Esophagus muscularis mucosa (tissue), 4 donors: ENCODE measurements at places on chromosomes 6 and 20. TPM values are rescaled to one million over a fixed set of nuclear protein-coding genes. Genes with fewer than 3 reads are reported as not detected.

Gene MACROD2
- 2.5 TPM for total RNA-seq

Gene JPH2
- 314 TPM for total RNA-seq

Gene NR2E1
- not detected for total RNA-seq

Gene HLA-DPB1
- 38.6 TPM for total RNA-seq

Gene PKIB
- 1.2 TPM for total RNA-seq

Gene CEP250
- total RNA-seq: 20.3 TPM

Gene DDO
- 2.1 TPM for total RNA-seq

DNA sequence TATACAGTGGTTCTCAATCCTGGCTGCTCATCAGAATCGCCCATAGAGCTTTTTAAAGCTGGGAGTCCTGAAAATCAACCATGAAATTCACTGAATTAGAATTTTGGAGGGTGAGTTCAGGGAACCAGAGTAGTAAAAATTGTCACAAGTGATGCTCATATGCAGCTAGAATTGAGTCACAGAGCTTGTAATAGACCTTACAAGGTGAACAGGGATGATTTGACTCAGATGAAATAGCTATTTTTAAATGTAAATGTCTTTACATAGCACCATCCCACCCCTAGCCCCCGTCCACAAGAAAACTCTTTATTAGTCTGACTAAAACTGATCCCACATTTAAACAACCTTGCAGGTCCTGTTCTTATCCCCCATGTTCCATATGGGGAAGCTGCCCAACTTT, 531.7 kb downstream of the LMBRD1 start:
- DNase-seq: no peak

GRCh38 chr20:15297059-15297875, 959.9 kb upstream of the FLRT3 start:
- DNase-seq: no peak

- no peak for DNase-seq
These were observed 150.8 kb downstream of the PRL start for GRCh38 chr6:22145823-22146677.

GRCh38 chr6:170160031-170160627, 130.7 kb downstream of the DLL1 start:
- DNase-seq: no peak

DNA sequence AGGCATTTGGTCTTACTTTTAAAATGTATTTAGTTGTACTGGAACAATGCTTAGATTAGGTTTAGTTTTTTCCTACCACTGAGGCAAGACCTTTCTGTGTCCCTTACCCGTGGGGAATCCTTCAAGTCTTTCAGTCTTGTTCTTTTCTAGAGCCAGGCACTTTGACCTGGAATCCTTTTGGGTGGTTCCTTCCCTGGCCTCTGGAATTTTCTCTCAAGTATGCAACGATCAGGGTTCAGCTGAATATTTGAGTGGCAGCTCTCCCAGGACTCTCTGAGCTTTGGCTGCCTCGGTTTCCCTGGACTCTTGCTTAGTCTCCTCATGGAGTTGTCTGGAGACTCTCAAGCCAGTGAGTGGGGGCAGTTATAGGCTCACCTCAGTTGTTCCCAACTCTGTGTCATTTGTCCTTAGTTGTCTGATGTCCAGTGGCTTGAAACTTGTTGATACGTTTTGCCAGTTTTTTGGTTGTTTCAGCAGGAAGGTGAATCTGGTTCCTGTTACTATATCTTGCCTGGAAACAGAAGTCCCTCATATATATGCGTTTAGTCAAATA, 118.1 kb downstream of the QKI start:
- DNase-seq: no peak

- no peak for DNase-seq
These were observed 497.7 kb upstream of the MARCKS start for GRCh38 chr6:113359155-113360140.

DNA sequence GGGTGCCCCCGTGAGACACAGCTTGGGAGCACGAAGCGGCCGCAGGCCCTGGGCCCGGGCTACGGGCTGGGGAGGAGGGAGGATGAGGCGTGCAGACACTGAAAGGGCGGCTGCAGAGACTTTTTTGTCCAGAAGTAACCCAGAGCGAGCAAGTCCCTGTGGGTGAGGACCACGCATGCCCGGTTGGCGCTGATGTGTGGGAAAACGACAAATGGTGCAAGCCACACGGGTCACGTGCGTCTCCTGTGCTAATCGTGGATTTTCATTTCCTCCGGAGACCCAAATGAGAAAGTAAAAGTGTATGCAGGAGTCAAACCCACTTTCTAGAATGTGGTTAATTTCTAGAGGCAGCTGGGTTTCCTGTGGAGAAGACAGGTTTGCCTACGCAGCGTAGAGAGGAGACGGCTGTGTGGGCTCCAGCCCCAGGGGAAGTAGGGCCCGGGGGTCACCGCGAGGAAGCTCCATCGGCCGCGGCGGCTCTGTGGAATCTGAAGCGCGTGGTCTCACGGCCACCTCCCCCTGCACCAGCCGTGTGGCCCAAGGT, 19.0 kb downstream of the DLL1 start:
- DNase-seq: no peak

- DNase-seq: no peak
These were observed 46.8 kb downstream of the CTCFL start for GRCh38 chr20:57478176-57478575.

GRCh38 chr6:158609455-158610155, 34.9 kb downstream of the DYNLT1 start:
- no peak for DNase-seq

DNA sequence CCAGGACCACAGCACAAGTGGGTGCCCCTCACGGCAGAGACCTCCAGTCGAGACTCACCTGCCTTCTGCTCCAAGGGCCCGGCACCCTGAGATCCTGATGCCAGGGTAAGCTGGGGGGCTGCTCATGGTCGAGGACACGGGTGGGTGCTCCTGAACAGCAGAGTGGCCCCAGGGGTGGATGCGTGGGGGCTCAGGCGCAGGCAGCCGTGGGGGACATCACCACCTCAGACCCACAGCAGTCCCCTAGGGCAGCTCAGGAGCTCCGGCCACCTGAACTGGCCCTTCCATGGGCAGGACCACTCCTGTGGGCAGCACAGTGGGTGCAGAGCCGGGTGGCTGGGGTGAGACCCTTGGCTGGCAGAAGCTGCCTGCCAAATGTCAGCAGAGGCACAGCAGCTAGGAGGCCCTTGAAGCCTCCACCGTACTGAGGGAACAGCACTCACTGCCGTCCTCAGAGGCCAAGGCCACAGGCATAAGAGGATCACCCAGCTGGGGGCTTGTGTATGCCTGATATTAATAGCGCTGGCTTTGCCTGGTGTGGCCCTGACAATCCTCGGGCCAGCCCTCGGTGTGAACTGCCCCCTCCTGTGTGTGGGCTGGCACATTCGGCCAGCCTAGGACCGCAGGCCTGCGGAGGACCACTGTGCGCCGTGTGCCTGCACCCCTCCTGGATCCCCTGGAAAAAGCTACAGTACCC, 5.4 kb downstream of the UCKL1 start:
- DNase-seq: no peak

DNA sequence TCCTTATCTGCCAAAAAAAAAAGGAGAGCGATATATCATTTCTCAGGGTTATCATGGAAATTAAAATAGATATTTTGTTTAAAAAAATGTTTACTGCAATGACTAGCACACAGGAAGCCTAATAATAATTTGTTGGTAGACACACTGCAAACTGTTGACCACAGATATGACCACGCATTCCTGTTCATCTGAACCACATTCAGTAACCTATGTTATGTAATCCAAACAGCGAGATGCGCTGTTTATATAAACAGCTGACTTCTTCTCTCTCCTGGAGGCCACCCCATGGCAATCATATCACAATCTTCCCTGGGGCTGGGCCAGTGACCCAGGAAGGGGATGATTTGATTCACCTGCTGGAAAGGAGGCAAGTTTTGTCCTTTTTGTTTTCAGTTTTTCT, 129.3 kb upstream of the UST start:
- DNase-seq: no peak

- DNase-seq: no peak
These were observed 746 bp upstream of the PRND start for GRCh38 chr20:4720977-4721349.

- DNase-seq: no peak
These were observed 46.0 kb downstream of the RFX6 start for GRCh38 chr6:116922853-116923548.

- DNase-seq: no peak
These were observed 12.6 kb upstream of the DEFB113 start for GRCh38 chr6:49982046-49982445.

- DNase-seq: no peak
These were observed 198.8 kb upstream of the NOX3 start for GRCh38 chr6:155654474-155654873.

DNA sequence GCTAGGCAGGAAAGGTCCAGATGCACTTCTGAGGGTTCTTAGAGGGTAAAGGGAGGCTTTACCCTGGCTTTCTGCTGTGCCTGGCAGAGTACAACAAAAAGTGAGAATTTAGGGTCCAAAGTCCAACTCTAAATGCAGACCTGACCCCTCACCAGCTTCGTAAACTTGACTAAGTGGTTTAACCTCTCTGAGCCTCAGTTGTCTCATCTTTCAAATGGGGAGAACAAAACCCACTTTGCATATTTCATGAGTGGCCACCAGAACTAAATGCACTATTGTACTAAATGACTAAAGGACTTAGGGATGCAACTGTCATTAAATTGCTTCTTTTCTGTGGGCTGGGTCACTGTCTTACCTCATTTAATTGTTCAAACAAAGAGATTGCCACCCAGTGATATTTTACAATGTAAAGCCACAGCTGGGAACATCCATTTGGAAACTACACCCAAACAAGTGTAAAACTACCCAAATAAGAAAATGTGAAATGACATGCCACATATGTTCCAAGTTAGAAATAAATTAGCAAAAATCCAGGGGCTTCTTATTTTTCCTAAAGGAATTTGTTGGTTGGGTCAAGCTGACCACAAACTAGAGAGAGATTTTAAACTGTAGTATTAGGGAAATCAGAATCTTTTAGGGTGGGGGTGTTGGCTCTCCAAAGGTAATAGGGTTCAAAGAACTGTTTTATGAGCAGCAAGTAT, 48.3 kb upstream of the RIN2 start:
- no peak for DNase-seq

GRCh38 chr6:145212813-145213212, 522.5 kb downstream of the EPM2A start:
- DNase-seq: no peak

DNA sequence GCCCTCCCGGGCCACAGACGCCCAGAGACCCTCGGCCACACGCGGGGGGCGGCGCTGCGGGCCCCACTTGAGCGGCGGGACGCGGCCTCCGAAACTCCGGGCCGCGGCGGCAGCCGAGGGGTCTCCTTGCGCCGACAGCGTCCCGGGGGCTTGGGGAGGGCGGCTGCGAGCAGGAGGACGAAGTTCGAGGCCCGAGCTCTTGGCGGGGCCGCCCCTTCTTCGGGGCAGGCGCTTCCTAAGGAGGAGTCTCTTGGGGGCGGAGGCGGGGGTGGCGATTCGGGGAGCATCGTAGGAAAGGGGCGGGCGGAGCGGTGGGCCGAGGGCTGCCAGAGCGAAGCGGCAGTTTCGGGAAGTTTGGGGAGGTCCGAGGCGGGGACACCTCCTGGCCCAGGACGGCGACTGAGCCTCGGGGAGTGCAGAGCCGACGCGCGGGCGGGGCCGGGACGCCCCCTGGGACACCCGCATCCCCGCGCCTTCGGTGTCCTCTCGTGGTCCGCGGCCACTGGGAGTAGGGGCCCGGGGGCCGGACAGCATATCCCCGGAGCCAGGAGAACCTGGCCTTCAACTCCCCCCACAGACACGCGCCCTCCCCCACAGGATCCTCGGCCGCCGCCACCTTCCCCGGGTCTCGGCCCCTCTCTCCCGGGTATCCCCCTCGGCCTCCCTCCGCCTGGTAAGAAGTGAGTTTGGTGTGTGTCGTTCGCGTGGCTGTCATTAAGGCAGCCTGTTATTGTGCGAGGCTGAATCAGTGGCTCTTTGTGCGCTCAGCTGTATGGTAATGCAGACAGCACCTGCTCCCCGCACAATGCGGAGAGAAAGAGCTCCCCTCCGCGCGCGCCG, 613 bp upstream of the DLL1 start:
- DNase-seq: no peak

DNA sequence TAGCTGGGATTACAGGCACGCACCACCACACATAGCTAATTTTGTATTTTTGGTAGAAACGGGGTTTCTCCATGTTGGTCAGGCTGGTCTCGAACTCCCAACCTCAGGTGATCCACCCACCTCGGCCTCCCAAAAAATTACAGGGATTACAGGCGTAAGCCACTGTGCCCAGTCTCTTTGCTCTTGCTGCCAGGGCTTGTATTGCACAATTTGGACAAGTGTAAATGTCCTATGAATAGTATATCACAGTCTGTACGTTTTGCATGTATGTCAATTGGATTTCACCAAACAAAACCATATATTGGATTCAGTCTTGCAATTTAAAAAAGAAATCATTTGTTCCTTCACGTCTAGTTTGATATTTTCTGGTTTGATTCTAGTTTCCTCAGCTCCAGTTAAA, 2.1 kb upstream of the DOK5 start:
- no peak for DNase-seq

- DNase-seq: no peak
These were observed 88.6 kb downstream of the FNDC1 start for GRCh38 chr6:159257846-159258245.

DNA sequence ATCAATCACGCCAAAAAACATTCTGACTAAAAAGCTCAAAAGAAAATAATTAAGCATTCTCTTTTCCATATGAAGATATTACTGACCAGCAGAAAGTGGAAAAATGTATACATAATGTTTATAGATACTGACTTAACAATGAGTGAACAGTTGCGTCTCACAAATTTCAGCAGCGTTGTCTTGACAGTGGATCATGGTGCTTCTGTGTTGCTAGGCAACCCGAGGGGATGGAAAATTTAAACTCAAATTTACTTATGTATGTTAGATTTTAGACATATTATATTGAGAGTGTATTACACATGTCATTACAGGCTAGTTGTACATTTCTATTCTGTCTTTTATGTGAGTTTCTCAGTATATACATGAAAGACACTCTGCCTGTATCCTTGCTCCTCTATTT, 110.2 kb downstream of the LAMA2 start:
- no peak for DNase-seq

DNA sequence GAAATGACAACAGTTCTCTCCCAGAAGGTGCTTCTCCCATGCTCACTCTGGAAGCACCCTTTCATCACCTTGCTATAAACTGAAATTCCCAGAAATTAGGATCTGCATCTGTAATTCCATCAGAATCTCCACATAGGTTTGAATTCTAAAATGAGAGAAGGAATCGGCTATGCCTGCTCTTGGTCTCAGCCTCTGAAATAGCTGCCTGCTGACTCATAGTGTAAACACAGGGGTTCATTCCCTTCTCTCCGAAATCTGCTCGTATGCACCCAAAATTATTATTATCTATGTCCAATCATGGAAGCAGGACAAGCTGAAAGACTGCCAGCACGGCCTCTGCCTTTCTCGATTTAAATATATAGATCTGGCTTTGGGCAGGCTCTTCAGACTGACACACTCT, 74.6 kb upstream of the TAB2 start:
- DNase-seq: no peak
